ENCODE measurements at places on chromosomes 3 and 15. TPM values are rescaled to one million over a fixed set of nuclear protein-coding genes. Genes with fewer than 3 reads are reported as not detected.

PRR23B gene
- total RNA-seq, result not detected

- DNase-seq, result peak; percentile 63
Measured at GRCh38 chr3:197029511-197030167, at the start of gene MELTF. Gene MELTF (minus strand): TSS chr3:197029817. CDS start chr3:197029702, 115 bp downstream.

DNA sequence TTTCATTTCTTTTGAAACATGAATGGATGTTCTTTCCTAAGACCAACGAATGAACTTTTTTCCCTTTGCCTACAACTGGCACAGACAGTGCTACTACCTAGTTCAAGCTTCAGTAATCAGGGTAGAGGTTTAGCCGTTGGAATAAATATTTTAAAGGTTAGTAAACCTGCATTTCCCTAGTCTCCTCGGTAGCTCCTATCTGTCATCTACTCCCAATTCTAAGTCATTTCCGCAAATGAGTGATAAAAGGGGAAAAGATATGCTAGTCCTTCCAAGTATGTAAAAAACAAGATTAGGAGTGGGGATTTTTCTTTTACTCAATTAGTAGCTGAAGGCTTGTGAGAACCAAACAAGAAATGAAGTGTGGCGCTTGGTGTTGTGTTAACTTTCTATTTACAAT lies 15.2 kb downstream of the SLTM start:
- DNase-seq, result peak; percentile 60

DNA sequence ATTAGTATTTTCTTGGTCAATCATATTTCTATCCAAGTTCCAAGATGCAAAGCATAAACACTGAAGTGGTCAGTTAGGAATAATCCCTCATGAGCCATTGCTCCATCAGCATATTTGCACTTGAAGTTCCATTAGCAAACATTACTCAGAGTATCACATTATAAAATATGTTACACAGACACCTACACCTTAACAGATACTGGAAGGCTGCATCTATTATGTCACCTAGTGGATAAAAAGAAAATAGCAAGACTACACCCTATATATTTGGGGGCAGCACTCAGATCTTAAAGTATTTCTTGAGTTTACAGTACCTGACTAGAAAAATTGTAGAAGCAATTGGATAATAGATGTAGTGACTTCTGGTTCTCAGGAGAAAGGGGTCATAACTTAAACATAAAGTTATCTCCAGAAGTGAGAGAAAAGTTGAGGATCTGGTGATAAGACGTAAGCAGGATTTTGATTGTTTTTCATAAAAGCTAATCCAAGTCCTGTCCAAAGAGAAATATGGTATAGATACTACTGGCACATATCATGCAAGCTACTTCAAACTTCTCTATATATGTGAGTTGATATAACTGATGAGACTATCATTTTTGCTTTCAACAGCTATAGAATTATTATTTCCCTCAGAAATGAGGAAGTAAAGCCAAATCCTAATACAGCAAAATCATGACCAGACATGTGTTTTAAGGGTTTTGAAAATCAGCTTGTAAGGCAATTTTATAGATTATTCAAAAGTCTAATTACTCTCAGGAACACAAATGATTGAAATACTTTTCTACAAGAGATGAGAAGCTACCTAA lies 422.2 kb downstream of the GBE1 start:
- DNase-seq, result peak; percentile 14

DNA sequence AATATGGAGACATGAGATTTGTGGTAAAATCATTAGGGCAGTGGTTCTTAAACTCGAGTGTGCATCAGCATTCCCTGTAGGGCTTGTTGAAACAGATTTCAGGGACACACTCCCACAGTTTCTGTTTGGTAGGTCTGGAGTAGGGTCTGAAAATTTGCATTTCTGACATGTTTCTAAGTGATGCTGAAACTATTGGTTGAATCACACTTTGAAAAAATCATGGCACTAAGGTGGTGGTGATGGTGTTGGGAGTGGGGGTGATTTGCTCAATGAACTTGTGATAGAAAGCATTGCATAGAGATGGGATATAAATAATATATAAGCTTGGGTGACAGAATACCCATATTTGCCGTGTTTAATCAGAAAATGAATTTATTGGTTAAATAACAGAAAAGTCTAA lies 11.3 kb downstream of the MITF start:
- DNase-seq, result no peak

MEGF11 gene
- total RNA-seq, result not detected

- no peak for DNase-seq
Measured at GRCh38 chr15:41903782-41904181, 9.9 kb upstream of the SPTBN5 start.

GRCh38 chr3:148955544-148956346 lies 35.6 kb upstream of the GYG1 start:
- DNase-seq, result peak; percentile 88

DNA sequence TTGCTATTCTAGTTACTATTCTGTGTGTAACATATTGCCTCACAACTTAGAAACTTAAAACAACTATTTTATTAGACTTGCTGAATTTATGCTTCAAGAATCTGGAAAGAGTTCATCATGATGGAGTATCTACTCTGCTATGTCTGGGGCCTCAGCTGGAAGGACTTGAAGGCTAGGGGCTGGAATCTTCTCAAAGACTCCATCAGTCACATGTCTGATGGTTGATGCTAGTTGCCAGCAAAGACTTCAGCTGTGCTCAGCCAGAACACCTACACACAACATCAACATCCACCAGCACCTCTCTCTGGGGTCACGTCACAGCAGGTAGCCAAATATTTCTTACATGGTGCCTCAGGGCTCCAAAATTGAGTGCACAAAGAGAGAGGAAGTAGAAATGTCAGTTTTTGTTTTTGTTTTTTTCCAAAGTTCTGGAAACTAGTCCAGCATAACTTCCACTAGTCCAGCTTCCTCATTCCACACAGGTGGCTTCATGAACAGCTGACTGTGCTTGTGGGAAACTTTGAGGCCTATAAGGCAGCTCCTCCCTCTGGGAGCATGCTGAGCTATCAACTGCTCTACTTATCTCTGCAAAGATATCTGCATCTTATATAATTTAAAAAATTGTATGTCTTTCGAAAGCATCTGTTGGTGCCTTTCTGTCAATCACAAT lies 325.4 kb upstream of the AGTR1 start:
- DNase-seq, result peak; percentile 18

CHRFAM7A gene
- 8.6 TPM for total RNA-seq

DNA sequence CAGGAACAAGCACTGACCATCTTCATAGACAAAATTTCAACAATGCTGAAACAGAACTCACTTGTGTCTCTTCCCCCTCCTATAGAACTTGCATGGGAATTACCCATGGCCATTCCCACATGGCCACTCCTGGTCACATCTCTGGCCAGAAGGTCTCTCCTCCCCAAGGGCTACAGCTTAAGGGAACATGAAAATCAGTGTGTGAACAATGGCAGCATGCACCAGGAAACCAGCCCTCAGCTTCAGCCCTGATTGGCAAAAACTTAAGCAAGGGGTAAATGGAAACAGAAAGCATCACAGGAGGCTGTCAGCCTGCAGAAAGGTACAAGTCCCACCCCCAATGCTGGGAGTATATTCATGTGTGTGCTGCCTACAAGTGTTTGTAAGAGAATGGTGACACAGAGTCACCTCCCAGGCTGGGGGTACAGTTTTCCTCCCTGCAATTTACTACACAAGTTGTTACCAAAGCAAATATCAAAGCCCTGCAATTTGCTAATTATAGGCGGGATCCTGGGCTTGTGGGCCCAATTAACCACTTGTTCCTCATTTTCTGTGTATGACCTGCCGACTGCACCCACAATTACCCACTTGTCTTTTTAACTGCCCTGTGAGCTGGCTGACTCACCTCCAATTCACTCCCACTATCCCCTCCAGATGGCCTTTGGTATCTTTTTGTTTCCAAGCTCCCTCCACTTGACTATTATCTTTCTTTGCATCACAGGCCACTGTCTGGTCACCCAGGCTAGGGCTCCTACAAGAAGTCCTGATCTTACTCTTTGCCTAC lies 84.4 kb upstream of the HES1 start:
- DNase-seq, result no peak

DNA sequence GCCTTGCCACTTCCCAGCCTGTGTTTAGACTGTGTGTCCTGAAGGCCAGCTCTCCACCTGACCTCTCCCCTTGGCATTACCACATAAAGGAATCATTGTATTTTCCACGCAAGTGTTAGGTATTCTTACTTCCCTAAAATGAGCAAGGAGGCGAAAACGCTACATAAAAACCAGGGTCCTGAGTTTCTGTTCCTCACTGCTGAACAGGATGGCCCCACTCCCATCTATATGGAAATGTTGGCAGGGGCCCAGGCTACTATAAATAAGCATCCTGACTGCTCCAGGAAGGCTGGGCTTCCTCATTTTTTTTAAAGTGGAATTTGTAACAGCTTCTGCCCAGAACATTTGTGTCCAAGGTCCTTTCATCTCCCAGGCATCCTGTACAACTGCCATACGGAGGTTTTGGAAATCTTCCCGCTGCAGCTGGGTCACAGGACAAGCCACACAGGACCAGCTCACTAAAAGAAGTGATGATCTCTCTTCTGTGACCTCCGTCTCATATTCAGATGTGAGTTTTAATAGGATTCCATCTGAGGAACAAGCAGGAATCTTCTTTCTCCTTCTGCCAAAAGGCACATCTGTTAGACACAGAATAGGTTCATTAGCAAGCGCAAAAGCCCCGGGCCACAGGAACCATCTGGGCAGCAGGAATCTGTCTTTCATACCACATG lies 56.4 kb upstream of the LIMD1 start:
- no peak for DNase-seq
